ENCODE measurements at places on chromosomes 7 and 10.

- DNase-seq = no peak
These were observed 243.0 kb upstream of the MGMT start for GRCh38 chr10:129224065-129224464.

DNA sequence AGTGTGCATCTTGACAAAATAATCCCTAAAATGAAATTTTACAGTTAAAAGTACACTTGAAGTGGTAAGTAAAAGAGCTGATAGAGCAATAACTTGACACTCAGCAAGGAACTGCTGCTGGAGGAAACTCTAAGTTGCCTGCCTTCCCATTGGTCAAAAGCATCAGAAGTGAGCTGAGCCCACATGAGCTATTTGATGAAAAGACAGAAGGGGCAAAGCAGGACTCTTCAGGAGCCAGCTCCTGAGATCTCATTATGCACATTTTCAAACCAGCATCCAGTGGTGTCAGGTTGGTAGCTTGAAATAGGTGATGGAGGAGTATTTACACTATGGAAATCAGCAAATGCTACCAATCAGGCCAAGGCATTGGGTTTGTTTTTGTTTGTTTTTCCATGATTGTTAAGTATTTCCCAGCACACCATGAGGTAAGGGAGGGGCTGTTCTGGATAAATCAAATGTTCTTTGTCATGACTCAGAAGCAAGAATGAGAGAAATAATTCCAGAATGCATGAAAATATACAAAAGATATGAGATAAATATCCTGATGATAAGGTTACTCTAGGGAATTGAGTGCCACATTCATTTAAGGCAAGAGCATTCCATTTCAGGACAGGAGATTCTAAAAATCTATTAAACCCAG is 316.6 kb downstream of the SNX13 start:
- no peak for DNase-seq

GRCh38 chr10:101779544-101780186 is 3.6 kb downstream of the NPM3 start:
- DNase-seq = peak; percentile 96

DNA sequence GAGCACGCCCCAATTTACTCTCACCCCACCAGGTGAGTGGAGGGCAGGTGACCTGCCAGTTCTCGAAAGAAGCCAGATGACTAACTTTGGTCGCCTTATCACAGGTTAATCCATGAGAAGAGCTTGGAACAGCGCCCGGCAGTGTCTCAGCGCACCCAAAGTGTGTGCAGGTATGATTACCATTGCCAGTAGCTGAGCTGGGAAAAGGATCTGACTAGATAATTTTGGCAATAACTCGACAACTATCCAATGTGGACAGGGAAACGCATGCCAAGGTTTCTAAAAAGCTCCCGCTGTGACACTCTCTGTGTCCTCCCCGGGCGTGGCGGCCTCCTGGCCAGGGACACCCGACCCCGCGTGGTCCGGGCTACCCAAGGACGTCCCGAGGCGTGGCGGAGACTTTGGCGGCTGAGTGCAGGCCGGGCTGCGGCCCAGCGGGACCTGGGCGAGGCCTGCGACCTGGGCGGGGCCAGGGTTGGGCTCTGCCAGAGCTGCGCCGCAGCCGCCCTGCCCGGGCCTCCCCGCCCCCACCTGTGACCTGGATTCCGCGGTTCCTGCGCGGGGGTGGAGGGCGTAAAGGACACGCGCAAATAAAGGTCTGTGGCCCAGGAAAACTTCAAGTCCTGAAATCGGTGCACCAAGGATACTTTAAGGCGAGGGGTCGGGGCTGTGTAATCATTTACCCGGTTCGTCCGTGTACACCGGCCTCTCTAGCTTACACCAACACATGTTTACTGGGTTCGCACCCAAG is 13.7 kb upstream of the WAPL start:
- DNase-seq = peak; percentile 70

GRCh38 chr7:150948791-150949251 is 29.3 kb downstream of the KCNH2 start:
- no peak for DNase-seq

DNA sequence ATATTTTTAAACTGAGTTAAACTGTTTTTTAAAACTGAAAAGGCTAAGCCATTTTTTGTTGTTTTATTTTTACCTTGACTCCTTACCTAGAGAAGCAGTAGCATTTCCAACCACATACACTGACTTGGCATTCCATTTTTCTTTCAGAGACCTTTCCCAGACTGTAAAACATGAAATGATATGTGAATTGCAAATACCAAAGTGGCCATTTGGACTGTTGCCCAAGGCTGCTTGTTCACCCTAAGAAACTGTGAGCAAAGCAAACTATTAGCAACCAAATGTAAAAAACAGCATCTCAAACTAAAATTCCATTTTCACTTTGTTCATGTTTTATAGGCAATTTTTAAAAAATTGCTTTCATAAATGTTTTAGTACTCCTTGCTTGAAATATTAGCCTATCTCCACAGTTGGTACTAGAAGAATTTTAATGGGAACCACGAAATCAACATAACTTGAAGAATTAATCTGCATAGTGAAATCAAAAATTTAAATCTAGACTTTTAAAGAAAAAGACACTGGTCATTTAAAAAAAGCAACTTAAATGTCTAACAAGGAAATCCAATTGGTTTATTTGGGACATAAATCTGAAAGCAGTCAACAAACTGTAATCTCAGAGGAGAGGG is 10.8 kb downstream of the UROS start:
- no peak for DNase-seq

GRCh38 chr10:102247734-102248133 is 2.4 kb downstream of the GBF1 start:
- DNase-seq = no peak

DNA sequence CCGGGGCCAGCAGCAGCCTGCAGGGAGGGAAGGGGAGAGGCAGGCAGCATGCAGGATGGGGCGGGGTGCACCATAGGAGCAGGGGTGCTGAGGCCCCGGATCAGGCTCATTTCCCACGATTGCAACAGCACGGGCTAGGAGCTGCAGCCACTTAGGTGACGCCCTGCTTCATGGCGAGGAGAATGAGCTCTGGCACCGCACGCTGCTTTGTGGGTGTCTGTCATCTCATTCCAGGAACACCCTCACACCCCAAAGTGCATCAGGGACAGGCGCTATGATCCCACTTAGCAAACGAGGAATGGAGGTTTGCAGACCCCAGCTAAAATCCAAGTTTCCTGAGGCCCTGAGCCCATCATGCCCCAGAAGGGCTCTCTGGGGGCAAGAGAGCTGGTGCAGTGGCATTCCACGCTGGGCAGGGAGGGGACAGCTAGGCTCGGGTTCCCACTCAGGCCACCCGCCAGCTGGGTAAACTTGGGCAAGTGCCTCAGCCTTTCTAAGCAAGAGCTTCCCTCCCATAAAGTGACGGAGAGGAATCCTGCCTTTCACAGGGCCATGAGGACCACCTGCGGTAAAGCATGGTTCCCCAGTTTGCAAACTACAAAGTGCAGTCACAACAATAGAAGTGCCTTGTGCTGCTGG is 9.3 kb downstream of the KCNH2 start:
- DNase-seq = no peak

DNA sequence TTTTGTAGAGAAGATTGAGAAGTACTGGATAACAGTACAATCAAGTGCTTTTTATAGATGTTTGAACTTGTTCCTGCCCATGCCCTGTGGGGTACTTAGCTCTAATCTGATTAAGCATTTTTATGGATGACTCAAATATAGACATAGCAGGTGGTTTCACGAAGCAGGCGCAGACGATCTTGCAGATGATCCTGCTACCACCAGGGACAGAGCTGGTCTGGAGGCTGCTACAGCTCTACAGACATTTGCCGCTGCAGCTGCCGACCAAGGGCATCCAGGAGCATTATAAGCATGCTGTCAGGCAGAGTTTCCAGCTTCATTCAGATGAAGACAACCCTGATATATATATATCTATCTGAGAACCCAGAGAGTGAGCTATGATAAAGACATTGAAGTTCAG is 650.4 kb downstream of the NXPH1 start:
- DNase-seq = no peak

Measured in activated CD8-positive, alpha-beta memory T cell treated with anti-CD3 and anti-CD28 coated beads for 24 hours (primary cell).